ENCODE measurements at places on chromosomes 3 and 15.
A peak's percentile ranks its signal among the peaks of the same experiment; 100 is the strongest.

- no peak for DNase-seq
Measured at GRCh38 chr15:38504680-38505467, 50.9 kb downstream of the FAM98B start.

DNA sequence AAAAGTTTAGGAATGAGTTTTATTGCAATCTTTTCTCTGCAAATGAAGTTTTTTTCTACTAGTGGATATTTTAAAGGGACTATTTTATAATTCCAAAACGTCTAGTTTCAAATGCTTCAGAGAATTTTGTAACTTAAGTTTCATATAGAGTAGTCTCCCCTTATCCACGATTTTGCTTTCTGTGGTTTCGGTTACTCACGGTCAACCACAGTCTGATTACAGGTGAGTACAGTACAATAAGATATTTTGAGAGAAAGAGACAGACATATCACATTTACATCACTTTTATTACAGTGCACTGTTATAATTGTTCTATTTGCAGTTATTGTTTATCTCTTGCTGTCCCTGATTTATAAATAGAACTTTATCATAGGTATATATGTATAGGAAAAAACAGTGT is 7.4 kb upstream of the EOGT start:
- DNase-seq = no peak

DNA sequence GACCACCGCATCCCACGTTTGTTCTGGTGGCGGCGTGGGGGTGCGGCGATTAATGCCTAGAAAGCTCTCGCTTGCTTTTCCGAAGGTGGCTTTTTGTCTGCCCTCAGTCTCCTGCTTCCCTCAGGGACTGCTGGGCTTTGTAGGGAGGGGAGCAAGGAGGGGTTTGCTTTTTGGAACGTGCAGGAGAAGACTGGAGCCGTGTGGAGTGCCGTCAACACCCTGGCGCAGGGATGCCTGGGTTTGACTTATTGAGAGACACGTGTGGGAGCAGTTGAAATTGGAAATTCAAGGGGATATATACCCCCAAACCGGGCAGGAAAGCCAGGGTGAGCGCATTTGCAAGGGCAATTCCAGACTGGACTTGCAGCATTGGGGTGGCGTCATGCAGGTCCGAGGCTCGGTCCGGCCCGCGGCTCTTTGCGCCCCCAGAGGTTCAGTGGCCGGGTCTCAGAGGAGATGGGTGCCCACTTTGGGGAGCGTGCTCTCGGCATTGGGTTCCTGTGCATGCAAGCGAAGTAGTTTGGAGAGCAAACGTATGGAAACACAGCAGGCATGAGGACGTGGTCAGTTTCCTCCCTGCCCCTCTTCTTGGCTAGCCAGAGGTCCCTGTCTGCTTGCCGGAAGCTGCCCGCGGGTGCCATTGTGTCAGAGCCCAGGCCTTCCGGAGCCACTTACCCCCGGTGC is 2.1 kb downstream of the EPHB1 start:
- peak; percentile 5 for DNase-seq

- DNase-seq = no peak
Measured at GRCh38 chr15:88637841-88638625, 783 bp upstream of the ISG20 start.

GRCh38 chr15:74758736-74759135 is 10.1 kb downstream of the CYP1A2 start:
- DNase-seq = no peak

- DNase-seq = peak; percentile 32
Measured at GRCh38 chr3:175456466-175456865, 597.3 kb downstream of the NAALADL2 start.

GRCh38 chr3:53833700-53834099 is 12.5 kb downstream of the CHDH start:
- DNase-seq = no peak

- DNase-seq = no peak
Measured at GRCh38 chr3:149319750-149320149, 13.7 kb downstream of the TM4SF18 start.

DNA sequence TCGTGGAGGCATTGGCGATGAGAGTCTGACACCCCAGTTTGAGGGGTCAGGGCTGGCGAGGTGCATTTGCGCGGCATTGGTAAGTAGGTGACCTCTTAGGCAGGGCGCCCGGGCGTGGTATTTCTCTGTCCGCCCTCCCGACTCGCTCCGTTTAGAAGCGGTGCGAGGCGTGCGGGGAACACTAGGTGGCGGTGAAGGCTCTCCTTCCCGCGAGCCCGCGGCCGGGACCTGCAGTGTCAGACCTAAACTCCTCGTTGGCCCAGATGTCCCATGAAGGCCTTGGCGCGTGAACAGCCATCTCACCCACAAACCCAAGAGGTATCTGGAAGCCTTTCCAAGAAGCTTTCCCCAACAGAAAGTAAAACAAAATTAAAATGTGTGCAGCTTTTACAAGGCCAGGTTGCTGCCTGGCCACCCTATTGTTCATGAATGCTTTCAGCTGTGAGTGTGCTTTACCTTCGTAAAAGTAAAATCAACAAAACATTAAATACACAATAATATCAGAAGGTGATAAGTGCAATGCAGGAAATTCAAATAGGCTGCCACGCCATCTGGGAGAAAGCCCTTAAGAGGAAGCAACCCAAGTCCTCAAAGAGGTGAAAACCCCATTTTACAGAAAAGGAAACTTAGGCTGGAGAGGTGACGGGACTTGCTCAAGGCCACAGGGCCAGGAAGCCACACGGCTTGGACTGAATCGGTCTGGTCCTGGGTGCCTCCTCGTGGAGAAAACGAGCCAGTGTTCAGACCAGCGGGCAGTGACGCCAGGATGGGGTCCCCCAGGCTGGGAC is 120.3 kb downstream of the ETFA start:
- DNase-seq = peak; percentile 72

DNA sequence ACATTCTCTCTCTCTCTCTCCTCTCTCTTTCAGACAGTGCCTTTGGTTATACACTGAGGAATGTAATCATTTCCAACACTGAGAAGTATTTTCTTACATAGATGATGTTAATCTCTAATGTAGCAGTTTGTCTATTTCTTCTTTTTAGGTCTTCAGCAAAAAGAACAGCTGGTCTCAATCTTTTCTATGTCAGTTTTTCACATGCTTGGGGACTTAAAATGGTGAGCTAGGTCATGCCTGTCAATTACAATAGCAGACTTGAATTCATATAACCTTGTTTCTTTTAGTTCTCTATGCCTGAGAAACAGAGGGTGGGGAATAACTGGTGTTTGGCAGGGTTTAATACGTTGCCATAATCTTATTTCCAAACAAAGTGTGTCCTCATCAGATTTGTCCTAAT is 786.2 kb downstream of the SQOR start:
- no peak for DNase-seq

DNA sequence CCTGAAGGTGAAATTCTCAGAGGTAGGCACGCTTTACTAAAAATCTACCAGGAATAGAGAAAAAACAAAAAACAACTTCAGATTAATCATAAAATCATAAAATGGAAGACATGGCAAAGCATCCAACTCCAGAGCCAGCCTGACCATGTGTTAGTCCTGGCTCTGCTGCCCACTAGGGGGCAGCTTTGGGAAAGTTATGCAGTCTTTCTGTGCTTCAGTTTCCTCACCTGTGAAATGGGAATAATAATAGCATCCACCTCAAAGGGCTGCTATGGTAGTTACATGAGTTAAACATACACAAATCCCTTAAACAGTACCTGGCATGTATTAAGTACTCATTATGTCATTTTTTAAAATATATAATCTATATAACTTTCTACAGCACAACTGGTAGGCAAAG is 52.3 kb downstream of the WNT5A start:
- DNase-seq = peak; percentile 18

- peak; percentile 86 for DNase-seq
Measured at GRCh38 chr15:82832601-82833361, 23.4 kb downstream of the WHAMM start.

- DNase-seq = no peak
Measured at GRCh38 chr3:148186881-148187280, 510.8 kb upstream of the AGTR1 start.

DNA sequence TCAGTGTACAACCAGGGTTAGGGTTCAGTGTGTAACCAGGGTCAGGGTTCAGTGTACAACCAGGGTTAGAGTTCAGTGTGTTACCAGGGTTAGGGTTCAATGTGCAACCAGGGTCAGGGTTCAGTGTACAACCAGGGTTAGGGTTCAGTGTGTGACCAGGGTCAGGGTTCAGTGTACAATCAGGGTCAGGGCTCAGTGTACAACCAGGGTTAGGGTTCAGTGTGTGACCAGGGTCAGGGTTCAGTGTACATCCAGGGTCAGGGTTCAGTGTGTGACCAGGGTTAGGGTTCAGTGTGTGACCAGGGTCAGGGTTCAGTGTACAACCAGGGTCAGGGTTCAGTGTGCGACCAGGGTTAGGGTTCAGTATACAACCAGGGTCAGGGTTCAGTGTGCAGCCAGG is 33.3 kb downstream of the CYP11A1 start:
- no peak for DNase-seq

DNA sequence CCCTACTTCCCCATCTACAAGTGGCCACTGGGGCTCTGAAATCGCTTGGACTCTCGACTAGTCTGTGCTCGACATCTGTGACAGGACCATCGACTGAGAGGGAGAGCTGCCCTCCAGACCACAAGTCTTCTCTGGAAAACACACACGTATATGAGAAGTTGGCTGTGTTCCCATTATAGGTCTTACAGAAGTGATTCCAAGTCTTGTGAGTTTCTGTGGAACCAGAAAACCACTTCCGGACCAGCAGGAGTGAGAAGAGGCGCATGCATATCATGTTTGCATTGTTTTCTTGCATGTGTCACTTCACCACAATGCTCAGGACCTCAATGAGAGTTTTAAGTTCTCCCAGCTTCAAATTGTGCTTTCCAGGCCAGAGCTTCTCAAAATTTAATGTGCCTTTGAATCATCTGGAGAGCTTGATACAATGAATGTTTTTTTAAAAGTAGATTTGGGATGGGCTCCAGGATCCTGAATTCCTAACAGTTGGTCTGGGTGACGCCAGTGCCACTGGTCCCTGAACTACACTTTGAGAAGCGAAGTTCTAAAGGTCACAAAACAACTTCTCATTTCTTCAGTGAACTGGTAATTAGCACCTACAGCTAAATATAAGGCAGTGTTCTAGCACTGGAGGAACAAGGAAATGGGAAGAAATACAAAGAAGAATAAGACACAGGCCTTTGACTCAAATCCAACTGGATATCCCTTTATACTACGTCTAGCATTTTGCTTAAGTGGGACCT is 15.7 kb downstream of the LIPC start:
- peak; percentile 89 for DNase-seq

DNA sequence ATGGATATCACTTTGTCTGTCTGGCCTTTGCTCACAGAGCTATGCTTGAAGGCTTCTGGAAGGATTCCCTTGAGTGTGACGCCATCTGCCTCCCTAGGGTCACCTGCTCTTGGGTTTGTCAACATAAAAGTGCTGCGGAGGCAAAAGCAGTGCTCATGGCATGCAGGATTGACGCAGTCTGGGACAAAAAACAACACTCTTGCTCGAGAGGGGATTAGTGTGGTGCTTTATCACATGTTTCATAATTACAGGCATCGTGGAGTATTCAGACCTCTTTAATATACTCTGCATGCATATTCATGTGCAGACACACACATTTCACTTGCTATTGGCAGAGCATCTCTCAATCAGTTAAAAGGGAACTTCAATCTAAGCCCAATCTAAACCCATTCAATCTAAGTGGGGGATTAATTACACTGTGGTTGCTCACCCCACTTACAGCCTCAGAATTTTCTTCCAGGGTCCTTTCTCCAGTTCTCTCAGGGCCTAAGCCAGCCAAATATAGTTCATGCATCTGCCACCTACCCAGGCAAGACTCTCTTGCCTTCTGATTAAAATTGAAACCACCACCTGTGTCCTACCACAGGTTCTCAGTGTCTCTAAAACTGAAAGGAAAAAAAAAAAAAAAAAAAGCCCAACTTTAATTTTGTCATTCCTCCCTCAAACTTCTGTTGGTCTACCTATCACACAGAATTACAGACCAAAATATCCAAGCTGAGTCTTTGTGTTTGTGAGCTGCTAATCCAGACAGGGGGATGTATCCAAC is 75.6 kb downstream of the BFSP2 start:
- DNase-seq = no peak

- no peak for DNase-seq
Measured at GRCh38 chr3:43369404-43370292, 83.3 kb downstream of the SNRK start.

DNA sequence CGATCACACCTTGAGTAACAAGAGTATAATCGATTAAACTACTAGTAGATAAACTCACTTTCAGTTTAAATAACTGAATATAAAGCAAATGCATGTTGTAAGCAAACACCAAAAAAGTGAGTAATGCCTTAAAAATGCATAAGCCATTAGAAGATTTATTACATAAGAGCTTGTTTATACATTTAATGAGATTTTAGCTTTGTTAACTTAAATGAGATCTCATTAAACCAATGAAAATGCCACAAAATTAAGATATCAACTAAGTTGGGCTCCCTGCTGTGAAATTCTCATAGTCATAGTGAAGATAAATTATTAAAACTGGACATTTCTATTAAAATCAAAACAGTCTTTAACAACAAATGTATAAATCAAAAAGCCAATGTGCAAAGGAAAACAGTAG is 701.2 kb downstream of the NLGN1 start:
- DNase-seq = no peak

GRCh38 chr3:73442886-73443285 is 181.9 kb downstream of the PDZRN3 start:
- DNase-seq = no peak

DNA sequence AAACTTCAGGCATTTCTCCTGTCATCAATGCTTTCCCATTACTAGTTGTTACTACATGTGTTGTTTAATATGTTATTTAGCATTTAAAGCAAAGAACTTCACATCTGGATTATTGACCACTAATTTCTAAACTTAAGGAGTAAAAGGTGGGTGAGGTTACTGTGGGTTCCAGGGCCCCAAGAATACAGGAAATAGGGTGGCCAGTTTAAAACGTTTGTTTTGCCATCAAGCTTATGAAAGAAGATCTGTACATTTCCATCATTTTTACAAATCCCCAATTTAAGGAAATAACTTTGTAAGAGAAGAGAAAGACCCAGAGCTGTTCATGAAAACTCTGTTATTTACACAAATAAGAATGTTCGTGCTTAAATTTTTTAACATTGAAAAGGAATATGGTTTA is 54.5 kb upstream of the ACKR4 start:
- no peak for DNase-seq

DNA sequence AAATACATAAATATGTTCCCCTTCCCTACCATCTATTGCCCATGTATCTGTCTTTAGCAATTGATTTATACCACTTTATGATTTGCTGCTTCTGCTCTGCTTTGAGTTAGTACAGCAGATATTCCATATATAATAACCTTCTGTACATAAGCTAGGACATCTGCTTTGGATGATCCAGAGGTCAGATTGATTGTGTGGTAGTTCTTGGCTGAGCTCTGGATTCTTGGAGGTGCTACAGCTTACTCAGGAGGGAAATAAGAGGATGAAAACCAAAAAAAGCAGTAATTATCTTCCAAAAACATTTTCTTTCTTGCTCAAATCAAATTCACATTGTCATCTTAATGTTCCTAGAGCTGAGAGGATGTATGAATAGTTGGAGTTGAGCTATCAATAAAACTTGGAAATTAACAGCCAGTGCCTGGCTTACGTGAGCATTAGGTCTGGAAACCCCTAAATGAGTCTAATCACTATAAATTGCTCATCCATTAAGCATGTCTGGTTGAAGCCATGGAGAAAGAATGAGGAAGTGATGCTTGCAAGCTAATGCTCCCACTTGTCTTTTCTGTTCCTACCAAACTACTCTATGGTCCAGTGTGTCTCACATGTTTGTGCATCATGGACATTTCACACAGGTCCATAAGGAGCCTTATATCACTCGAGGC is 36.3 kb upstream of the TMEM42 start:
- peak; percentile 59 for DNase-seq
